ENCODE measurements at places on chromosomes 1 and 21.

DNA sequence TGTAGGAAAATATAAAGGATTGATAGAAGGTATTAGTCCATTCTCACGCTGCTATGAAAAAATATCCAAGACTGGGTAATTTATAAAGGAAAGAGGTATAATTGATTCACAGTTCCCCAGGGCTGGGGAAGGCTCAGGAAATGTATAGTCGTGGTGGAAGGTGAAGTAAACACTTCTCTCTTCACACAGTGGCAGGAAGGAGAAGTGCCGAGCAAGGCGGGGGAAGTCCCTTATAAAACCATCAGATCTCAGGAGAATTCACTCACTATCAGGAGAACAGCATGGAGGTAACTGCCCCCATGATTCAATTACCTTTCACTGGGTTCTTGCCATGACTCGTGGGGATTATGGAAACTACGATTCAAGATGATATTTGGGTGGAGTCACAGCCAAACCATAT lies 1806.0 kb downstream of the MRPL39 start:
- DNase-seq: no peak

GRCh38 chr1:48233666-48234485 lies 11.4 kb downstream of the SLC5A9 start:
- DNase-seq: no peak

DNA sequence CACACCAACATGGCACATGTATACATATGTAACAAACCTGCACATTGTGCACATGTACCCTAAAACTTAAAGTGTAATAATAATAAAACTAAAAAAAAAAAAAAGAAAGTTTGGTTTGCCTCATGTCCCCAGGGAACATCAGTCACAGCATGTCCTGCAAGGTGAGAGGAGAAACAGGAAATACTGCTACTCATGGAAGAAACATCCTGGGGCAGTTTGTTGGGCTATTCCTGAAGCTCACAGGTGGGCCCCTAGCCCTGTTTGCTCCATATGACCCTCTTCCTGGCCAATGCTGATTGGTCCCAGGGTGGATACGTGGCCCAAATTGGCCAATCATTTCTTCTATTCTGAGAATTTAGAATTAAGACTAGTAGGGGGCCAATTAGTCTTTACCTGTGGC lies 103.4 kb upstream of the ADAR start:
- no peak for DNase-seq

- DNase-seq: no peak
Measured at GRCh38 chr1:6384962-6385361, 8.6 kb downstream of the ACOT7 start.

DNA sequence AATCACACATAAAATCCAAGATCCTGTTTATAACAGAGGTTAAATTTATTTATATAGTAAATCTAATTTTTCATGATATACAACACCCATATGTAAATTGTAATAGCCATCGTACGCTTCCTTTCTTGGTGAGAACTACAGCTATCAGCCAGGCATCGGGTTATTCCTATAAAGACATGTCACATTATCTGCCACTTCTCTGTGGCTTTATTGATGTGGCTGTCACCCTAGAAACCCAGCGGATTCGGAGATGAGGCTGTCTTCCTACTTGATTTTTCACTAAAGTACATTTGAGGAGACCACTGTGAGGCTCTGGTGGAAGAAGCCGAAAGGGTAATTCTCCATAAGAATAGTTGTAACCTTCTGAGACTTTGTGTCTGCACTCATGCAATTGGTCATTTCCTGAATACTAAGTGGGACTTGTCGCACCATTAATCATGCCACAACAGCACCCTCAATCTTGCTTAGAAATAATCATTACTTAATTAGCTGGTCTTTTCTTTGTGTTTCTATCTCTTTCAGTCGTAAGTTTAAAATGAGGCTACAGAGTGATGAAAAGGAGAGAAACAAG lies 106.0 kb downstream of the NTNG1 start:
- DNase-seq: no peak

- no peak for DNase-seq
Measured at GRCh38 chr1:185404907-185405568, 88.0 kb upstream of the IVNS1ABP start.

DNA sequence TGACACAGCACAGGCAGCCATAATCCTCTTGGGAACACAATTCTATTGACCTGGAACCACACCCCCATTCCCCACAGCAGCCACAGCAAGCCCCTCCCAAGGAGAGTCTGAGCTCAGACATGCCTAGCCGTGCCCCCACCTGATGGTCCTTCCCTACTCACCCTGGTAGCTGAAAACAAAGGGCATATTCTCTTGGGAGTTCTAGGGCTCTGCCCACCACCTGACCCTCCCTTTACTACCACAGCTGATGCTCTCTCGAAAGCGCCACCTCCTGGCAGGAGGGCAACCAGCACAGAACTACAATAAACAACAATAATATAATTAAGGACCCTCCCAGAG lies 184.8 kb upstream of the COA6 start:
- no peak for DNase-seq

DNA sequence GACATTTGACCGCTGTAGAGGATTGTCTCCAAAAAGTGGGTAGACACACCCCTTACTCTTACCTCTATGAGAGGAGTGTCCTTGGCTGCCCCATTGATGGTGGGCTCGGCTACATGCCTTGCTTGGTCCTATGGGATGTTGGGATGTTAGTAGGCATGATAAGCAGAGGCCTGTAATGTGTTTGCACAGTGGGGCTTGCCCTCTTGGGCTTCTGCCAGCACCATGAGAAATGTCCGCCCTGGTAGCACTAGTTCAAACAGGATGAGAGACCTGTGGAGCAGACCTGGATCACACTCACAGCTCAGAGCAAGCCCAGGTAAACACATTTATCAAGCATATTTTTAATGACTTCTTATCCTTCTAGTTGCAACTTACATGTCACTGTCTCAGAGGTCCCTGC lies 54.2 kb downstream of the SH3GLB1 start:
- DNase-seq: peak; percentile 46

- DNase-seq: no peak
Measured at GRCh38 chr1:11531943-11532342, 53.0 kb downstream of the DISP3 start.

DNA sequence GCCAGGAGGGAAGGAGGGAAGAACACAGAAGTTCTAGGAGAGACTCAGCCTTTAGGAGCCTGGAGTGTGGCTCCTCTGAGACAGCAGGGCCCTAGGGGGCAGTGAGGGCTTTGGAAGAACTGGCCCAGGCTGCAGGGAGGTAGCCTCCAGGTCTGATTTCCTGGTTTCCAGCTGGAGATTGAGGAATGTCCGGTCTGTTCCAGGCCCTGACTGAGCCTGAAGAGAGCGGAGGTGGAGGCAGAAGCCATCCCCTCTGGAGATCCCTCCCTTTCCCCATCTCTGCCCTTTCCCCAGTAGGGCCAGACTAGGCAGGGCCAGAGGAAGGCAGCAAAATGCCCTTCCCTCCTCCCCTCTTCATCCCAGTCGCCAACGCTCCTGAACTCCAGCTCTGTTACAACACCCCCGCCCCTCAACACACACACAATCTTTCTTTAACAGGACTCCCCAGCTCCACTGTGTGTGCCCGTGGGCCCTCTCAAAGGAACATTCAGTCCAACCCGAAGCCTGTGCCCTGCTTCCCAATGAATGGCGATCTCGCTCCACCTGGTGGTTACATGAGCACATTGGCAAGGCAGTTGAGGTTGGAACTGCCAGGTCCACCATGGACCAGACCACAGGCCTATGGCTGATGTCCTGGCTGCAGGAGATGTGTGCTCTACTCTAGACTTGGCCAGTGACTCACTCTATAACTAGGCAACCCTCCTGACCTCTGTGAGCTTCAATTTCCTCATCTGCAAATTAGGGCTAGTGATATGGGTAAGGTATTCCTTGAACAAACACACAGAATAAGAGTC lies 32.0 kb downstream of the MAP7D1 start:
- peak; percentile 86 for DNase-seq

DNA sequence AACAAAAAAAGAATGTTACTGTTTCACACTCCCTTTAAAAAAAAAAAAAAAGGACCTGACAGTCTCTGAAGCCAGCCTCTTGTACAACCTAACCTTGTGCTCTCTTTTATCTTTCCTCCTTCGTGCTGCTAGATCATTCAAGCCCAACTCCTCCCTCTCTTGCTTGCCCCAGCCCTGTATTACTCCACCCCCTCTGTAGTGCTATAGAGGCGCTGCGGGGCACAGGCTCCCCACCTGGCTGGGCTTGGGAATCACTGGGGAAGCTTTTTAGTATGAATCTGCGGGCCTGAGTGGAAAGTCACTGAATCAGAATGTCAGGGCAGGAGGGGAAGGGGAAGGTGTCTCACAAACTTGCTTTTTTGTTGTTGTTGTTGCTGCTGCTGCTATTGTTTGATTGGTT lies 383.7 kb upstream of the CAMK1G start:
- DNase-seq: no peak

- DNase-seq: no peak
Measured at GRCh38 chr1:53984726-53985125, 33.3 kb downstream of the LDLRAD1 start.

GRCh38 chr1:187185389-187185788 lies 356.6 kb downstream of the PLA2G4A start:
- no peak for DNase-seq

- DNase-seq: no peak
Measured at GRCh38 chr1:119688810-119689209, 22.9 kb upstream of the PHGDH start.

- DNase-seq: no peak
Measured at GRCh38 chr1:169044296-169044695, 62.2 kb upstream of the ATP1B1 start.

GRCh38 chr1:212450331-212450881 lies 17.7 kb downstream of the NENF start:
- no peak for DNase-seq

DNA sequence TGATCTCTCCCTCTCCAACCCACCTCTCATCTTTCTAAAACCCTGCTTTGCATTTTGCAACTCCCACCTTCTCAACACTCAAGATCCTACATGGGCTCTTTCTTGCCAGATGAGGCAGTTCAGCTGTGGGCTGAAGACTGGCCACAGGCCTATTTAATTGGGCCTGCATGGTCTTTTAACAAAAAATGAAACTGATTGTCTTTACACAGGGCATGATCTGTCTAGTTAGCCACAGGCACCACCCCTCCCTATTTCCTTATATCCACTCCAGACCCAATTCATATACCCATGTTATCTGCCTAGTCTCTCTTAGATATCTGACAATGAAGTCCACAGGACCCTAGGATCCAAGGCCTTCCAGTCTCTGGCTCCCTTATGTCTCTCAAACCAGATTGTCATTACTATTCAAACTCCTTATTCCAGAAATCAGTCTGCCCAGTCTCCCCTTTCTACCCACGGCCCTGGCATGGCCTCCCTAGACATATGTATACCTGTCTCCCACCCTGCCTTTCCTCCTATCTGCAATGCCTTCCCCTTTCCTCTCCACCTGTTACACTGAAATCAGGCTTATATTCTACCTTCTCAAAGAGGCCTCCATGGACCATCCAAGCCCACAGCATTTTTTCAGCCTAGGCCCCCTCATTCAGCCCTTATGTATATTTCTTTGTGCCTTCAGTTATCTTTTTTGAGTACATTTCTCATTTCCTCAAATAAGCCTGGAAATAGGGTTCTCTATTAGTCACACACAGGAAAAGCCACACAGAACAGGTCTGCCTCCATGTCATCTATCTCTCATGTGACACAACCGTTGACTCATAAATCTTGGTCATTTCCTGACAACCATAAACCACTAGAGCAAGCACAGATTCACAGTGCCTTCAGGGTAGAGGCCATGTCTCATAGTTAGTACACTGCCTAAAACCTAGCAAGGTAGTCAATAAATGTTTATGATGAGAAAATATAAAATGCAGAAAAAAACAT lies 39.0 kb downstream of the LPAR3 start:
- DNase-seq: no peak

DNA sequence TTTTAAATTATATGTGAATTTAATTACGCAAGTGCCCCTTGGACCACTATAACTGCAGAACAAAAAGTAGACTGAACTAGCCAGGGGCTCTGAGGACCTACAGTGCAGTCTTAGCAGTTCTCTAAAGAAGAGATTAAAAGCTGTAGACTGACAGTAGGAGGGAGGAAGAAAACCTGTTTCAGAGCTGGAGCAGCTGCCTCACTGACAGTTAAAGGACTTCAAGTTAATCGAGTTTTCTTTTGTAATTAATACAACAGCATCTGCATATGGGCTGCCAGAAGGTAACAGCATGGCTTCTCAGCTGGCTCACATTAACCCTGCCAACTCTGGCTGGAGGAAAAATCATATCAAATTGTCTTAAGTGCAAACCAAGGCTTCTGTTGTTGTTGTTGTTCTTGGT lies 19.9 kb downstream of the DSTYK start:
- DNase-seq: no peak

GRCh38 chr1:10339815-10340214 lies 59.0 kb upstream of the PGD start:
- no peak for DNase-seq

Data from HuH-7.5 (cell line).